Stimulated activated CD4-positive, alpha-beta T cell treated with anti-CD3 and anti-CD28 coated beads, Interleukin-4, amount 100 ng/mL, for 1 hour (primary cell): ENCODE measurements at places on chromosomes 16 and 17.

DNA sequence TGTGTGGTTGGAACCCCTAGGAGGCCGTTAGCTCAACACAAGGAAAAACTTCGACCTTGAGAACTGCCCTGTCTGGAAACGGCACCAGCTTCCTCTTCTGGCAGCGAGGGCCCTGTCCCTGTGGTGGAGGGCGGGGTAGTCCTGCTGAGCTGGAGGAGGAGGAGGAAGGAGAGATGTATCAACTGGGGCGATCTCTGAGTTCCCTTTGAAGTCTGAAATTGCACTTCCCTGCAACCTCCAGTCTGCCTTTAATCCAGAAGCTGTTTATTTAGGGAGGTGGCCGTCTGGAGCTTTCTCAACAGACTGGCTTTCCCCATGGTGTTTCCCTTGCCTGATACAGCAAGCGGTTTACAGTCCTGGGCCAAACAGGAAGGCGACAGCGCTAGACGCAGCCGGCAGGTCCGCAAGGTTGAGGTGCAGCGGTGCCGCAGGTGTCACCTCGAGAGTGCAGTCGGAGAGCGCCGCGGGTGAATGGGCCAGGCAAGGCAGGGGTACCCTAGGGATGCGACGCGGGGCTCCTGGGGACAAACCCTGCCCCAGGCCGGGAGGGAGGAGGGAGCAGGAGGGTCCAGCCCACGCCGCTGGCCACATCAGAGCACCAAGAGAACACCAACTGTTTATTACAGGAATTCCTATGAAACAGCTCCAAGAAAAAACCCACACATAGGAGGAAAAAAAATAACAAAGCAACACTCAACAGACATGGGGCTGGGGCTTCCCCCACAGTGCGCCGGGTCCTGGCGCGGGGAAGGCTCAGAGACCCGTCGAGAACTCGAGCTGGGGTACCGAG lies 11.4 kb upstream of the MRPS23 start:
- DNase-seq: peak; percentile 35

DNA sequence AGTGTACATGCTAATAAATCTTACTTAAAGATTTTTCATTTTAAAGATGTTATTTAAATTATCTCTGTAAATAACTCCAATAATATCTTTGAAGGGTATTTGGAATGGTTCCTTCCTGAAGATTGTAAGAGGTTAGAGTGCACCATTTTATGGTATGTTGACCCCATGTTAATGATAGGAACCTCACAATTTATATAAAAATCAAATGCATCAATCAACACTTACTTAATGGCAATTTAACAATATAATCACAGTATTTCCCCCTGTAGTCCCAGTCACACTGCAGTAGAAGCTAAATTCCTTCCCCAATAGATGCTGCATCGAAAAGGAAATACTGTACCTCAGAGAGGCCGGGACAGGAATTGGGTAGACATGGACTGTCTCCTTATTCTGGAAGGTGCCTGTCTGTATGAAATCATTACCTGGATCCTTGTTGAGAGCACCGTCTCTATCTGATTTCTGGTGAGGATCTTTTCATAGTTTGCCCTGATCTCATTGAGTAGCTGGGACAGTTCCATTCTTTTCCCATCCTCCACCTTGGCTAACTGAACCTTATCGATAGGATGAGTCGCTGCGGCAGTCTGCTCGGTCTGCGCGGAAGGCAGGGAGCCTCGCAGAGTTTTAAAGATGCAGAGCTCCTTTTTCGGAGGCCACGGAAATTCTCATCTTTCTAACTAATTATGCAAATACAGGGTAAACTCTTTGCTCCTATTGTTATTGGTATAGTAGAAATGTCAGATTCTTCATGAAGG lies at the start of gene KRT222:
KRT222 (minus strand) TSS at position 596 of the 752 bp plus-strand sequence; CDS start at position 518, 78 bp downstream.
- no peak for DNase-seq

GRCh38 chr16:68387301-68387700 lies 61.0 kb downstream of the SMPD3 start:
- DNase-seq: no peak

GRCh38 chr16:4194661-4195060 lies 47.2 kb downstream of the SRL start:
- no peak for DNase-seq

- DNase-seq: no peak
Measured at GRCh38 chr17:12287953-12288352, 267.3 kb downstream of the MAP2K4 start.

DNA sequence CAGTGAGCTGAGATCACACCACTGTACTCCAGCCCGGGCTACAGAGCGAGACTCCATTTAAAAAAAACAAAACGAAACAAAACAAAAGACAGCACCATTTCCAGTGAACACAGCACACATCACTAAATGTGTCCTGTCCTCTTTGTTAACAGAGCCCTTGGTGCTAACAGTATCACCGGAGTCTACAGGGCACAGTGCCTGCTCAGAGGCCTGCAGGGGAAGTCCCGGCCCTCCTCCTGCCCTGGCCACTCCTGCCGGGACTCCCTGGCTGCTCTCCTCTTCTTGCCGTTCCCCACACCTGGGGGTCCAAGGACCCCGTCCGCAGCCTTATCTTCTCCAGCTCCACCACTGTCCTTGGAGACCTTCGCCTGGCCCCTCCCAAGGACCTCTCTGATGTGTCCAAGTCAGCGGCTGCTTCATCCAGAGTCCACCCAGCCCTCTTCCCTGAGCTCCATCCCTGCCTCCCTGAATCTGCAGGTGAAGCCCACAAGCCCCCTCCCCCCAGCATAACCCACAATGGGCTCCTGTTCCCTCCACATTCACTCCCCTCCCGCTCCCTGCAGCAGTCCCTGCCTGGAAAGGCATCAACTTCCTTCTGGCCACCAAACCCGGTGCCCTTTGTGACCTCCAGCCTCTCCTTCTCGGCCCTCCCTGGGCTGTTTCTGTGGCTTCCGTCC lies 8.5 kb downstream of the TRPV1 start:
- no peak for DNase-seq

DNA sequence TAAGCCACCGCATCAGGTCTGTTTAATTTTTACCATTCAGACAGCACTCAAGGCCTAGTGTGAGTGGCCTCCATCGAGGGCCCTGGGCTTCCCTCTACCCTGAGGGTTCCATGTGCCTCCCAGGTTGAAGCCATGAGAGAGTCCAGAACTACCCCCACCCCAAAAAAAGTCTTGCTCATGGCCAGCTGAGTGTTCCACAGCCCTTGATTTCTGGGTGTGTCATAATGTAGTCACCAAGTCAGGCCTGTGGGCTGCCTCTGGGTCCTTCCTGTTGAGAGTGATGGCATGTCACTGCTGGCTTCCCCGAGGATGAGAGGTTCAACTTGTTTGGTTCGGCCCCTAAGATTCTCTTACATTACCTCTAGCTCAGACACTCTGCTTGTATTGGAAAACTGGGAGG lies 100.6 kb downstream of the PITPNC1 start:
- DNase-seq: peak; percentile 47

- no peak for DNase-seq
Measured at GRCh38 chr16:53732296-53732929, 28.5 kb downstream of the FTO start.

DNA sequence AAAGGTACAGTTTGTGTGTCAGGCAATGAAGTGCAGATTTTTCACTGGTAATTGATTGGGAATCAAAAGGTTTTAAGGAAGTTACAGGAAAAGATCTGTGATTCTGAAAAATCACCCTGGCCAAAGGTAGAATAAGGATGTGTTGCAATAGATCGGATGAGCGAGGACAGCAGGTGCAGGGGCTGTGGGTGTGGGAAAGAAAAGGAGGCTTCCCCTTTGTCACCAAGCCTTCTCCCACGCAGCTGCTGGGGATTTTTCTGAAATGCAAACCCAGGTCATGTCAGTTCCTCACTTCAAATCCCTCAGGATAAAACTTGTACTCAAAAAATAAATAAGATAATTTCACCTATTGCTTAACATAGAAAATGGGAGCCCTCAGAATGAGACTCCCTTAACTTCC lies 47.9 kb upstream of the ARHGAP17 start:
- DNase-seq: no peak

DNA sequence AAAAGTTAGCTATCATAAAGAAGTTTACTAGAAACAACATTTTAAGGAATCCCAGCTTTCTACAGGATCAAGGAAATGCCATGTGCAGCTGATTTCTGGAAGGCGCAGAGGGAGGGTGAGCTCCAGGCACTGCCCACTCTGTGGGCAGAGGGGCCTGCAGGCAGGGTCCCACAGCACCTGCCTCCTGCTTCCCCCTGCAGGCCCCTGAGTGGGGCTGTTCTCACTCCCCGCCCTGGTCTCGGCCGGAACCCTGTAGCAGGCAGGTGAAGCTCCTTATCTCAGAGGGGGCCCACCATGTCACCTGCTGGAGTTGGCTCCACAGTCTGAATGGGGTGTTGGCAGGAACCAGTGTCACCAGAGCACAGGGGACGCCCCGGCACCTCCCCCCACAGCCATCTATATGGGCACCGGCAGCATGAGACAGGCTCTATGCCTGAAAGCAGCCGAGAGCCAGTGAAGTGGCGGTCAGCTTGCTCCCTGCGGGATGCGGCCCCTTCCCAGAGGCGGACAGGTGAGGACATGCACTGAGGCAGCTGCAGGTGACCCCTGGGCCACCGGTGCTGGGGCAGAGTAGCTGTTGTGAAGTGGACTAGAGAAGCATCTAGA lies 47.6 kb upstream of the FASN start:
- DNase-seq: no peak

GRCh38 chr16:88772871-88773811 lies 11.9 kb downstream of the PIEZO1 start:
- DNase-seq: no peak

GRCh38 chr16:10896723-10897122 lies 19.7 kb downstream of the CIITA start:
- DNase-seq: no peak

- DNase-seq: no peak
Measured at GRCh38 chr17:37479025-37479424, 10.7 kb upstream of the DUSP14 start.

GRCh38 chr16:65933703-65934102 lies 432.8 kb upstream of the CDH5 start:
- DNase-seq: no peak

GRCh38 chr17:63974594-63975192 lies 2.0 kb upstream of the SCN4A start:
- no peak for DNase-seq

DNA sequence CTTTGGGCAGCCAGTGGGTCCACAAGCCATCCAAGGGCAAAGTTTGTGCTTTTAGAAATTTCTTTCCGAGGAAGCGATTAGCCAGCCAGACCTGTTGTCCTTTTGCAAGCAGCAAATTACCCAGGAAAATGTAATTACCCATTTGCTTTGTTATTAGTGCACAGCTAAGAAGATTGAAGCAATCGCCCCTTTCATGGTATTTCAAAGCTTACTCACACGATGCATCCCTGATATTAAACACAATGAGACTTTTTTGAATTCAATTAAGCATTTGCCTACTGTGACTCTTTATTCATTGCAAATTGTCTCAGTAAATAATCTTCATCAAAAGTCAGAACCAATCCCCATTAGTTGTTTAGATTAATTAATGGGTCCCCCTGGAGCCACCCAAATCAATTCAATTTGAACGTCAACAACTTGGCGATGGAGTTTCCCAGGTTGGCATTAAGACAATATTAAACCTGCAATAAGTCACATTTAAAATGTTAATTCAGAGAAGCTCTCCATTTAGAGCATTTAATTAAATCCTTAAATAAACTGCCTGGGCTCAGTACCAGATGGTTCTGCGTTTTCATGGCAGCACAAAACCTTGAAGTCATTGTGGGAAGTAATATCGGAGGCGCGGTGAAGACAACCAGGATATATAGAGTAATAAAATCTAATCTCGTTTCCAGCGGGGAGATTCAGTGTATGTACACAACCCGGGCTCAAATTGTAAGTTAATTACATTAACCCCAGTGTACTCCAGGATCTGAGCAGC lies 366.2 kb upstream of the TNRC6C start:
- DNase-seq: no peak
